Pons (tissue), 1 donor: ENCODE measurements at places on chromosomes 13 and 19.

DNA sequence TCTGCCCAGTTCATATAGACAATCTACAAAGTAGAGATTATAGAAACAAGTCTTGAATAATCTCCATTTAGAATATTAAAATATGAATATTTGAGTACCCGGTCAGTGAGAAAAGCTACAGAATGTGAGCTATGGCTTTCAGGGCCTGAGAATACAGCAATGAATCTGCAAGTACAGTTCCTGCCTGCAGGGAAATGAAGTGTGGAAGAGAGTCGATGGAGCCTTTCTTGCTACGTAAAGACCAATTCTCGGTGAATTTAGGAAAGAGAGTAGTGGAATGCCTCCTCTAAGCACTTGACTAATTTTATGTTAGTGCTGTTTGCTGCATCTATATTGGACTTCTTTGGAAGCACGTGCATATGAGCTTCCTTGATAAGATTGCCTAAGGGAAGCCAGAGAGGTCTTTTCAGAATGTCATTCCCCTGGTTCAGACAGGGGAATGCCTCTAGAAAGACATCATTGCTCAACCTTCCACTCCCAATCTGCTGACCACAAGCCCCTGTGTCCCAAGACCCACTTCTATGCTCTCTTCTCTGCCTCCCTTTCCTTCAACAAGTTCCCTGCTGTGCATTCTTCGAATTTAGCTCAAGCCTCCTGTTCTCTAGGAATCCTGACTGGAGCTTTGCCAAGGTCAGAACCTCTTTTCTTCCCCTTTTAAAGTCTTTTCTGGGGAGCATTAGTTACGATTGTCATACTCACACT lies 41.9 kb downstream of the GPC6 start:
- DNase-seq = no peak

DNA sequence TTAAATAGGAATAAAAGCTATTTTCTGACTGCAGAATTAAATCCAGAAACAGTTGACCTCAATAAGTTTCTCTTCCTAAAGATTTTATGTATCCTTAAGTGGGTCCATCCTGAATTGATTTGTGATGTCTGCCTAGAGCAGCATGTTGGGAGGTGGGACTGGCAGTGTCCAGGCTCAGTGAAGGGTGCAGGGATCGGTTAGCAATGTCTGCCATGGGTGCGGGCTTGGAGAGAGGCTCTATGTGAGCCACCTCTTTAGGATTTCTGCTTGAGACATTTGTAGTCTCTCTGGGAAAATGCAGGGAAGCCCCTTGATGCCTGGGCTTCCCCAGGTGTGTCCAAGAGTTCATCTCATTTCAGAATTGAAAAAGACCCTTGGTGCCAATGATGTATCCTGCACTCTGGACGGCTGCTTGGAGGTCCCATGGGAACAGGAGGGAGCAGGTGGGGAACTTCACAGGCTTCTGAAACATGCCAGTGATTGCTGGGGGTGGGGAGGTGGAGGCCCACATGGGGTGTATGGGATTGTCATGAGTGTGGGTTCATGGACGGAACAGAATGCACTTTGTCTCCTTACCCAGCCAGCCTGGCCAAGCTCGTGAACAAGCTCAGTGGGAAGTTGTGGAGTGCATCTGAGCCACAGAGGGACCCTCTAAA lies 6.2 kb upstream of the COLGALT1 start:
- no peak for DNase-seq

DNA sequence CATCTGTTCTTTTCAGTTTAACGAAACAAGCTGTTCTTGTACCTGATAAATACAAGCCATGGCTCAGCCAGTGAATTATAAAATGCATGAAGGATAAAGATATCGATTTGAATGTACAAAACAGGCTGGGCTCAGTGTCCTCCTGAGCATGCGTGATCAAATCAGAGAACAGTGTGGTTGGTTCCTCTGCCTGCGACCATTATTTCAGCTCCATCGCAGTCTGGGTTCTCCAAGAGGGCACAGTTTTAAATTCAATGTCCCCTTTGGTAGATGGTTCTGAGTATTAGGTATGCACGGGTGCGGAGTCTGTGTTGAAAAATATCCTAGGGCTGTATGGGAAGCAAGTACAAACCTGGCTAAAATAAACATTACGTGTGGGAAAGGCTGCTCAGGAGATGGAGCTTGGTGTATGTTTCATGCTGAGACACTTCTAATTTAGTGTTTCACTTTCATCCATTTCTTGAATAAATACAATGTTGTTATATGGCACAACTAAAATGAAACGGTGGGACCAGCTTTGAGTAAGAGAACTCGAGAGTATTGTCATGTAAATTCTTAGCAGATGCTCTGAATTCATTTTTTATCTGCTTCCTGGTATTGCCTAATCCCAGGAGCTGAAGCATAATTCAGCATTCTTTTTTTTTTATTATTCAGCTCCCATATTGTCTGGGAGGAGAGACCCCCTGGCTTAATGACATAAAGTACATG lies 458.7 kb downstream of the MYO16 start:
- DNase-seq = no peak

GRCh38 chr19:40033989-40034560 lies 22.0 kb downstream of the ZNF780B start:
- no peak for DNase-seq

DNA sequence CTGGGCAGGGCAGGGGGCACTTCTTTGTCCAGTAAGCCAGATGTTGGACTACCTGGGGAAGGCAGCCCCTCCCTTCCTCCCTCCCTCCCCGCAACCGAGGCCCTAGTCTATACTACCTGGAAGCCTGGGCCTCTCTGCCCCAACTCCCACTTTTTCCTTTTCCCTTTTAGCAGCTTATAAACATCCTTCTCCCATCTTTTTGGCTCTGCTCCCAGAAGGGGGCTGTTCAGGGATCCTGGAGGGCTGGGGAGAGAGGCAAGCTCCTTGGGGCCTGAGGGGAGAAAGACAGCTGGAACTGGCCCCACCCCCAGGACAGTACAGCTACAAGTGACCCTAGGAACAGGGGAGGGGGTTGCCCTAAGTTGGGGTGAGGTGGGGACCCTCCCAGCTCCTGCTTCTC lies 44.9 kb downstream of the LYL1 start:
- no peak for DNase-seq

DNA sequence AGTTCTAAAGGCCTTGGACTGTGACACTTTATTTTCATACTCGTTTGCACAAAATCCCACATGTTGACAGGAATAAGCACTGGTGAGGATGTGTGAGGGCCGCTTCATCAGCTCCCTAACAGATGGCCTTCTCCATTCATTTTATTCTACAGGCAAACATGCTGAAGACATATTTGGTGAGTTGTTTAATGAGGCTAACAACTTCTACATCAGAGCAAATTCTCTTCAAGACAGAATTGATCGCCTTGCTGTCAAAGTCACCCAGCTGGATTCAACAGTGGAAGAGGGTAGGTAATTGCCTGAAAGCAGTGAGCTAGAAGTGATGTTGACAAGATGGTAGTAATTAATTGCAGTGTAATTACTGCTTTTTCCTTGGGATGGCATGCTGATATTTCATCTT lies 95.7 kb downstream of the GPR12 start:
- DNase-seq = no peak
